ENCODE measurements at places on chromosomes 7 and 10. TPM values are rescaled to one million over a fixed set of nuclear protein-coding genes. Genes with fewer than 3 reads are reported as not detected.

GRCh38 chr7:2399848-2400587, 3.4 kb upstream of the CHST12 start:
- DNase-seq: peak; percentile 27

The DPYSL4 gene
- 15.2 TPM for total RNA-seq

GRCh38 chr10:24390746-24391145, 181.8 kb downstream of the KIAA1217 start:
- DNase-seq: no peak

GRCh38 chr7:80140388-80140787, 5.8 kb downstream of the GNAI1 start:
- no peak for DNase-seq

All from activated CD4-positive, alpha-beta T cell treated with anti-CD3 and anti-CD28 coated beads for 36 hours (primary cell).